Ascending aorta (tissue), 2 donors: ENCODE measurements at places on chromosomes 6 and 20.

DNA sequence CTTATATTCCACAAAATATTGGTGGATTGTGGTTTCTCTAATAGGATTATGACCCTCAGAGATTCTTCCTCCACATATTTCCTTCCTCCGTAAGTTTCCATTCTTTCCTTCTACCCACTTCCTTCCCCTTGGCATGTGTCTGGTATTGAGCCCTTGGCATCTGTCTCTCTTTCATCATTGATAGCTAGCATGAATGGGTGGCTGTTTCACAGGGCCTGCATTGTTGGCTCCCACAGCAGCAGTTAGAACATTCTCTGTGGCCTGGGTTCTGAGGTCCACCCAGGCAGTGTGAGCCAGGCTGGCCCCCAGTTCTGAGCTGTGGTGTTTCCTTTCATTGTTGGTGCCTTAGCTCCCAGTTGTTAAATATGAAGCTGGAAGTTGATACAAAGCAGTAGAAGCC is 125.3 kb downstream of the ANKS1A start:
- no peaks in the 10 kb centered on the region for H3K36me3 ChIP-seq
- H3K27ac ChIP-seq = peak overlapping the region; percentile 91
- peaks cover 3% of the 10 kb centered on the region for H3K4me1 ChIP-seq
- H3K4me3 ChIP-seq = no peak overlapping the region

DNA sequence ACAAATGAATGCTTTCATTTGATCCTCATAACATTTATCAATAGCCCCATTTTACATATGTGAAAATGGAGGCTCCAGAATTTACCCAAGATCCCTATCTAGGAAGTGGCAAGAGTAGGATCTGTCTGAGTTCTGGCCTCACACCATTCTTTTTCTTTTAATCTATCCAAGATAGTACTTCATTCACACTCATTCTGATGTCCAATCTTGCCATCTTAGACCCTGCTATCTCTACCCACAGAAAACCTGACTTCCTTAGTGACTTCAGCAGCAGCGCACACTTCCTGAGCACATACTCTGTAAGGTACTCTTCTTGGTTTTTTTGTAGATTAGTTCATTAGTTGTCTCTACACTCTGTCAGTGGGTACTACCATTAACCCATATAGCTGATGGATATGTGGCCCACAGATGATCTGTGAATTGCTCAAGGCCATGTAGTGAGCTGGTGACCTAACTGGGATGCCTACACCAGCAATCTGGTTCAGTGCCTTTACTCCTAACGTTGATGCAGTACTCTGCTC is 36.3 kb downstream of the COX4I2 start:
- H3K36me3 ChIP-seq = peaks cover 6% of the 10 kb centered on the region
- DNase-seq = no peak
- no peak overlapping the region for H3K4me3 ChIP-seq
- H3K27me3 ChIP-seq = no peaks in the 10 kb centered on the region
- peaks cover 63% of the 10 kb centered on the region for H3K4me1 ChIP-seq

DNA sequence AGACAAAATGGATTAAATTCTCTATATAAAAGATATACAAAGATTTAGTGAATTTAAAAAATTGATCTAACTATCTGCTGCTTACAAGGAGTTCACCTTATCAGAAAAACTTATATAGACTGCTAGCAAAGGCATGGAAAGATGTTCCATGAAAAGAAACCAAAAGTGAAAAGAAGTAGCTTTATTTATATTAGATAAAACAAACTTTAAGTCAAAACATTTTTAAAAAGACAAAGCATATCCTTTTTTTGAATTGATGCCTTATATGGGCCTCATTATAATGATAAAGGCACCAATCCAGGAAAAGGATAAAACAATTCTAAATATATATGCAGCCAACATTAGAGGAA is 334.2 kb downstream of the MEI4 start:
- no peaks in the 10 kb centered on the region for H3K36me3 ChIP-seq
- no peaks in the 10 kb centered on the region for H3K27me3 ChIP-seq
- no peak overlapping the region for H3K27ac ChIP-seq
- no peak overlapping the region for H3K4me3 ChIP-seq

- peak overlapping the region; percentile 91 for H3K27ac ChIP-seq
- no peak for DNase-seq
- H3K4me3 ChIP-seq = peak overlapping the region; percentile 76
- H3K4me1 ChIP-seq = no peaks in the 10 kb centered on the region
- no peaks in the 10 kb centered on the region for H3K27me3 ChIP-seq
- H3K36me3 ChIP-seq = no peaks in the 10 kb centered on the region
Observed at GRCh38 chr6:160347259-160348222, 637 bp upstream of the SLC22A3 start.
